ENCODE measurements at places on chromosomes 11 and 22.
A peak's percentile ranks its signal among the peaks of the same experiment; 100 is the strongest.

GRCh38 chr11:60500276-60500910 is 7.8 kb downstream of the MS4A12 start:
- no peak for DNase-seq

DNA sequence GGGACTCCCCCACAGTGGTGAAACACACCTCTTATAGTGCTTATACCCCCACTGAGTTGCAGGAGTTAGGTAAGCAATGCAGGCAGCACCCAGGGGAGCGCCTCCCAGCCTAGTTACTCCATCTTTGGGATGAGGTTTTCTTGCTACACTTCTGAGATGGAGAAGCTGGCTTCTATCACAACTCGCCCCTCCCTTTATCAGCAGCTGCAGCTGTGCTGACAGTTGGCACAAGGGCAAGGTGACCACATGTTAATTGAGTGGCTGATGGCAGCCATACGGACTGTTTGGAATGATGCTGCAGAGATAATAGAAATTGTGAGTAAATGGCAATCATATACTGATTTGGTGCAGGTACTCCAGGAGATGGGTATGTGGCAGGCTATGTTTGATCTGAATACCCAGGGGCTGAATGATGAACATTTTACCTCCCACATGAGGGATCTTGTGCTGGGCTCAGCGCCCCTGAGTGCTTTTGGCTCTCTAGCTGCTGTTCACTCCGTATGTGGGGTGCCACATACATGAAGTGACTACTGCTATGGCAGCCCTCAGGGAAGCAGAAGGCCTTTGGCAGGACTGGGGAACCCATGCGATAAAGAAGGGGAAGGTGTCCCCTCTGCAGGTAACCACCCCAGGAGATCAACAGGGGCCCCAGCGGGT is 29.2 kb upstream of the KCNA4 start:
- DNase-seq, result no peak

- DNase-seq, result no peak
Observed at GRCh38 chr11:74818283-74818946, 69.8 kb downstream of the RNF169 start.

DNA sequence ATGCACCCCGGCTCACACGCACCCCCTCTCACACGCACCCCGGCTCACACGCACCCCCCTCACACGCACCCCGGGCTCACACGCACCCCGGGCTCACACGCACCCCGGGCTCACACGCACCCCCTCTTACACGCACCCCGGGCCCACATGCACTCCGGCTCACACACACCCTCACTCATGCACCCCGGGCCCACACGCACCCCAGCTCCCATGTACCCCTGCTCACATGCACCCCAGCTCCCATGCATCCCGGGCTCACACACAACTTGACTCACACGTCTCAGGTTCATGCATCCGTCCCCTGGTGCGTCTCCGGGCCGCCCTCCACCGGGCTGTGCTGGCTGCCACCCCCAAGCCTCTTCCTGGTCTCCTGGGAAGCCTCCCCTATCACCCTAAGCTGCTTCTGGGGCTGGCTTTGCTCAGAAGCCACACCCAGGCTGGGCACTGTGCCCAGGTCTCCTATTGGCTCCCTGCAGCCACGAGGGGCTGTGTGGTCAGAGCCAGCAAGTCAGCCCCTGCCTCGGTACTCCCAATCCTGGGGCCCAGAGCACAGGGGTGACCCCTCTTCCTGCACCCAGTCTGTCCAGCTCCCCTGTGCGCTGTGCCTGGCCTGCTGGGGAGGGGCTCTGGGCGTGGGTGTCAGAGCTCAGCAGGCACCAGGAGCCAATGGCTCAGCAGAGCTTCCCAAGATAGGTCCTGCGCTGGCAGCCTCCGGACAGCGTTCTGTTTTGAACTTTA is 16.9 kb downstream of the TSPAN4 start:
- DNase-seq, result no peak

- DNase-seq, result no peak
Observed at GRCh38 chr11:586376-587316, 10.4 kb downstream of the PHRF1 start.

DNA sequence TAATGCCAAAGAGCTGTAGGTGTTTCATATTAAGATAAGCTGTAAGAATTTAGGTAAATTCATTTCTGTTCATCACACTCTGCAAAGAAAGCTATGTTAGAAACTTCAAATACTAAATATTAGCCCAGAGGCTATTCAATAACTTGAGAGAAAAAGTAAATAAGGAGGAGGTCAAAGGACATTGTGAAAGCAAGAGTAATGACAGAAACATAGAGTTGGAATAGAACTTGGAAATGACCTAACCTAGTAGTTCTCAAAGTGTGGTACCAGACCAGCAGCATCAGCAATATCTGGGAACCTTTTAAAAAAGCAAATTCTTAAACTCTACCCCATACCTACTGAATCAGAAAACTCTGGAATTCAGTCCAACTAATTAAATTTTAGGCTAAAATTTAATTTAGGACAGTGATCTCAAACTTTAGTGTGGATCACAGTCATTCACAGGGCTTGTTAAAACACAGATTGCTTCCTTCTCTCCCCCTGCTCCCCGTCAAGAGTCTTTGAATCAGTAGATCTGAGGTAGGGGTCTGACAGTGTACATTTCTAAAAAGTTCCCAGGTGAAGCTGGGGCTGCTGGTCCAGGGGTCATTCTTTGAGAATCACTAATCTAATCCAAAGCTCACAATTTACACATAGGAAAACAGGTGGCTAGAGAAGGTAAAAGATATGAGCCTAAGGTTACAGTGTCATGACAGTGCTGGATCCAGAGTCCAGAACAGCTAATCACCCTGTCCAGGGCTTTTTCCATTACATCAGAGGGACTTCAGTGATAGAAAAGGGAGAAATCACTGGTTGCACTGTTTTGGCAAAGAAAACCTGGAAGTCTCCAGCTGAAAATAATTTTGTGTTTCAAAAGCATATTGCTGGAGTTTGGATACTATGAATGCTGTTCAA is 241.1 kb downstream of the SOX6 start:
- no peak for DNase-seq

DNA sequence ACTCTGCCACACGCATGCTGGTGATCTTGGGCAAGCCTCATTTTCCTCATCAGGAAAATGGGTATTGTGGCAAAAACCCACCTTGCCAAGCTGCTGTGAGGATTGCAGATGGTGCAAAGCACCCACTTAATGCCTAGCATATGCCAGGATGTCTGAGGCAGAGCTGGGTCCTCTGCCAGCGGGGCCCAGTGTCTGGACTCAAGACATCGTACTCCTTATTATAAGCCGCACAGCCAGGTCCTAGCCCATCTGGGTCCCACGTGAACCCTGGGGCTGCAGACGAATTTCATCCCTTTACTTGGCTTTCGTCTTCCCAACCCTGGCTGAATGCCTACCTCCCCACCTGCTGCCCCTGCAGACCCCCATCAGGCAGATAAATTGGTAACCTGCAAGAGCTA is 34.5 kb upstream of the ALX4 start:
- DNase-seq, result no peak

DNA sequence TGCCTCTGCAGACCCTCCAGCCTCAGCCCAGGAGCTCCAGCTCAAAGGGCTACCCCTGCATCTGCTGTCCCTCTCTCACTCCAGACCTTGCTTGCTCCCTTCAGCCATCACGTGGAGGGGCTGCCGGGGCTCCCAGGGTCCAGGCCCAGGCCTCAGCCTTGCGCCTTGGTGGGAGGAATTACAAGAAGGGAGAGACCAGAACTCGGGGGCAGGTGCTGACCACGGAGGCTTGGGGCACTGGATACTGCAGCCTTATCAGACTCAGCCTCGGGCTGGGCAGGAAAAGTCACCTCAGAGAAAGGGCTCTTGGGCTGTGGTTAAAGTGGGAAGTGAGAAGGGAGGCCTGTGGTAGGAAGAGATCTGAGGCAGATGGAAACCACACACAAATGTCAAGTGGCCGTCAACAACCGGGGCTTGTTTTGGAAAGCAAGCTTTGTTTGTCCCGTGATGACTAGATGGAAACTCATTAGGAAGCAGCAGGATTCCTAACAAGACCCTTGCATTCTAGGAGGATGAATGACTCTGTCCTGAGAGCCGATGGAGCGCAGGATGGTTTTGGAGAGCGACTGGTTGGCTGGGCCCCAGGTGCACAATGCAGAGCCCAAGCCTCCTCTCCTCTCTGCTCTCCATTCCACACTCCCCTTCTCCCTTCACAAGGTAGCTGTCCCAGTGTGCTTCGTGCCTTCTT is 1321.7 kb downstream of the TBC1D22A start:
- peak; percentile 41 for DNase-seq

- no peak for DNase-seq
Observed at GRCh38 chr11:2816523-2816922, 69.1 kb downstream of the CDKN1C start.

- DNase-seq, result peak; percentile 47
Observed at GRCh38 chr22:19892257-19892879, 37.7 kb upstream of the GNB1L start.

DNA sequence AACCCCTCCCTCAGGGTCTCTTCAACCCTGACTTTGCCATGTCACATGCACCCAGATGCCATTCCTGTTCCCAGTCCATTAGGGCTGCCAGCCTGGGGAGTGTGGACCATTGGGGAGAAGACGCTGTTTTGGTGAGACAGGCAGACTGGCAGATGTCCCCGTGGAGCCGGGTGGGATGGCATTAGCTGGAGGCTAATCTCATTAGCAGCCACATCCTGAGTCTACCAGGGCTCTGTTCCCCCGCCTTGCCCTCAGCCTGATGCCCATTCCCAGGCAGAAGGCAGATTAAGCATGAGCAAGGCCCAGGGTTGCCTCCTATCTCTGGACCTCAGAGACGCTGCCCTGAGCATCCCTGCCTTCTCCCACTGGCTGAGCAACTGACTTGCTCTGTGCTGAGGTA is 46.4 kb upstream of the ALX4 start:
- DNase-seq, result no peak

- DNase-seq, result peak; percentile 82
Observed at GRCh38 chr22:19478901-19479354, at the start of gene UFD1. Gene UFD1, minus strand, starts transcription at chr22:19479193. Its CDS starts 108 bp downstream, at chr22:19479085.

DNA sequence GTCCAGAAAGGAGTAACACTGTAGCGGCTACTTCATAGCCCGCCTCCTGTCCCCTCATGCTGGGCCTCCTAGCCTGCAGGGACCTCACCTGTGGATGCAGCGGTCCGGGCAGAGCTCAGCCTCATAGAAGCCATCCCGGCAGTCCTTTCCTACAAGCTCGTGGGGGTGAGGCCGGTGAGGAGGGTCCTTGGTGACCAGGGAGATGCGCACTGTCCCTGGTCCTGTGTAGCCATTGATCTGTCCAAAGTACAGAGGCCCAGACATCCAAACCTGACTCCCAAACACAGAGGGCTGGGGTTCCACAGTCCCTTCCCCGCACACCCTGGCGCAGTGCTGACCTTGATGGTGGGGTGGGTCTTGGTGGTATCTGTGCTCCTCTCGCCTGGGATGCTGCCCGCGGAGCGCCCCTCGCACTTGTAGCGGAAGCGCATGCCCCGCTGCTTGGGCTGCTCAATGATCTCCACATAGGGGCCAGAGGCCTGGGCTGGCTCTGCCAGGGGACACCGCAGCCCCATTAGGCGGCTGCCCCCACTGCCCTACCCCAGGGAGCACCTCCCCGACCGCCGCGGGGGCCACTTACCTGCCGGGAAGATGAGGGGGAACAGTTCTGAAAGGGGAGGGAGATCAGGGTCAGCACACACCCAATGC is 993 bp downstream of the RELA start:
- DNase-seq, result no peak

GRCh38 chr22:17862646-17863181 is 88.4 kb upstream of the BID start:
- DNase-seq, result no peak

DNA sequence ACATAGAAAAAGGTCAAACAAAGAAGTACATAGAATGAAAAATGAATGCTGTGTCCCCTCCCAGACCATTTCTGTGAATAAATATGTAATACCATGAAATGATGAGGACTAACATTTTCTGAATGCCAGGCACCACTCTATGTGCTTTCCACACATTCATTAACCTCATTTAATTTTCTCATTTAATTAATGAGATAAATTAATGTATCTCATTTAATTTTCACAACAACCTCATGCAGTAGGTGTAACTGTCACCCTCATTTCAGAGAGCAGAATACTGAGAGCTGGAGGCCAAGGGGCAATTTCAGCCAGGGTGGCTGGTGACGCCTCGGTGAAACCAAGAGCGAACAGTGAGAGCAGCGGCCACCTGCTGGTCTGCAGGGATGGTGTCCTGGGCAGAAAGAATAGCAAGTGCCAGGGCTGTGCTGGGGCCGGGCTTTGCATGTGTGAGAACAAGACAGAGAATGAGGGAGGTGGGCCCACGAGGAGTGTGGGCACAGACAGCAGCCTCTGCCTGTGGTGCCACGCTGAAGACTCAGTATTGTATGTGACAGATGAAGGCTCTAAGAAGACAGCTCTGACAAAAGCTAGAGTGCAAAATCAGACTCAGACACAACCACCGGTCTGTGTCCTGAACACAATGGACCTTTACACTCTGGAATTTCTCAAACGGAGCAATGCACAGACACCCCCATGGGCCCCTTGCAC is 1.8 kb upstream of the SERPIND1 start:
- no peak for DNase-seq

- DNase-seq, result no peak
Observed at GRCh38 chr22:30892286-30892685, 76.3 kb downstream of the MORC2 start.

DNA sequence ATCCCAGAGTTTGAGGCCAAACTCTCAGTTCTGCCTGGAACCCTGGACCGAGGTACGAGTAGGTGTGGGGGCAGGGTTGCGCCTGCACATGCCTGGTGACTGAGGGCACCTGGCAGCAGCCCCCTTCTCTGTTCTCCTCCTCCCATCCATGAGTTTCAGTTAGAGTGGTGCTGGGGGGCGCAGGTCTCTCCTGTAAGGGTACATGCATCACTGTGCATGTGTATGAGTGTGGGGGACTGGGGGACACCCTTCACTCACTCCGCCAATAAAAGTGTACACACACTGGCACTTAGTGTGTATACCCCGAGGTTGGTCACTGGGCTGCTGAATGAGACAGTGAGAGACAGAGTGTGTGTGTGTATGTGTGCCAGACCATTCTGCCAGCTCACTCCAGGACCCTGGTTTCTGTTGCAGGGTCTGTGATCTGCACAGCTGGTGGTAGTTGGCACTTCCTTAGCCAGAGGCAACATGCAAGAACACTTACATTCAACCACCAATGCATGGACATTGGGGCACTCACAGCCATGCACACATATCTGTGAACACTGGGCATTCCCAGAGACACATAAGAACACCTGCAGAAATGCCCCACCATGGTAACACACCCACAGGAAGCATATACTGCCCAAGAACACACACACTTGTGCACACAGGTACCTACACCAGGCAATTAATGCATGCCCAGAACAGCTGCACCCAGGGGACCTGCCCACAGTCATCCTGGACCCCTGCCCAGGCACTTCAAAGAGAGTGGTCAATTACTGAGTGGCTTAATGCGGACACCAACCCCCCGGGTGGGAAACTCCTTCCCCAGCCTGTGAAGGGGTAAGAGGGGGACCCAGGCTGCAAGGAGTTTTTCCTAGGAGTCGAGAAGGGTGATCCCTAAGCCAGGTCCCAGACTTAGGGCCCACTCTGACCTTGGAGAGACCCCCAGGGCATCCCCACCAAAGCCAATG is 1.2 kb upstream of the NRXN2 start:
- DNase-seq, result no peak

- no peak for DNase-seq
Observed at GRCh38 chr11:126510621-126511370, 155.3 kb downstream of the ST3GAL4 start.

GRCh38 chr11:69008737-69009440 is 4.2 kb downstream of the MRGPRF start:
- DNase-seq, result no peak

- no peak for DNase-seq
Observed at GRCh38 chr11:122742301-122743018, 86.9 kb downstream of the UBASH3B start.

- peak; percentile 36 for DNase-seq
Observed at GRCh38 chr11:81869351-81870065, 864.2 kb downstream of the FAM181B start.
